Regular cardiac myocyte (primary cell): ENCODE measurements at places on chromosomes 11 and 22. TPM values are rescaled to one million over a fixed set of nuclear protein-coding genes. Genes with fewer than 3 reads are reported as not detected.

The PKP3 gene
- total RNA-seq = 2.1 and 2.8 TPM in 2 replicates

The PPFIBP2 gene
- total RNA-seq = 13.8 and 20.3 TPM in 2 replicates

The NPAS4 gene
- not detected in 2 replicates for total RNA-seq

The MYEOV gene
- 0.85 and 4.8 TPM in 2 replicates for total RNA-seq

The GAB4 gene
- not detected in 2 replicates for total RNA-seq

The PLEKHB1 gene
- total RNA-seq = 0.38 and 1.1 TPM in 2 replicates

The APOA5 gene
- under 0.01 TPM in 1 of 2 replicates, not detected in the other for total RNA-seq

The SEC14L6 gene
- 0.28 TPM in 1 of 2 replicates, not detected in the other for total RNA-seq

The CLNS1A gene
- total RNA-seq = 131 and 160 TPM in 2 replicates

The HINFP gene
- 10.2 and 15.8 TPM in 2 replicates for total RNA-seq

The SPECC1L gene
- total RNA-seq = 36.6 and 42.4 TPM in 2 replicates

The MMP8 gene
- total RNA-seq = under 0.01 TPM in 1 of 2 replicates, not detected in the other

The MRGPRX3 gene
- 0.28 TPM in 1 of 2 replicates, not detected in the other for total RNA-seq
